ENCODE measurements at places on chromosomes 7 and 10. TPM values are rescaled to one million over a fixed set of nuclear protein-coding genes. Genes with fewer than 3 reads are reported as not detected.

Gene DPP6
- not detected for total RNA-seq

DNA sequence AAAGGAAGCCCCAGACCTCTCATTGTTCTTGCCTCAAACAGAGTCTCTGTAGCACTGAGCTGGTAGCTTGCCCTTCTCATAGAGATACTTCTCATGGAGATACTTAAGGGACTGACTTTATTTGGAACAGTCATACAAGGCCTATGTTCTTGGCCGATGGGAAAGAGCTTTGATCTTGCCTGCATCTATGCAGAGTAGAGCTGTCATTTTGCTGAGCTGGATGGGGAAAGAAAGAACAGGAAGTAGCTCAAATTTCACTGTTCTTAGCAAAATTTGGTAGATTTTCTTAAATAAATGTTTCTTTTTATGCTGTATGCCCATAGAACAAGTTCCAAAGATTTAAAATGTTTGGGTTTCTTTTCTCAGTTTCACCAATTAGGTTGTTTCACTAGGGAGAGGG is 119.3 kb upstream of the SEC61G start:
- peak; percentile 50 for DNase-seq
- no peak overlapping the region for H3K4me3 ChIP-seq
- no peaks in the 10 kb centered on the region for H3K36me3 ChIP-seq
- H3K27me3 ChIP-seq, result no peaks in the 10 kb centered on the region
- H3K4me1 ChIP-seq, result peaks cover 10% of the 10 kb centered on the region

- H3K4me1 ChIP-seq, result no peaks in the 10 kb centered on the region
- H3K27ac ChIP-seq, result no peak overlapping the region
- H3K36me3 ChIP-seq, result no peaks in the 10 kb centered on the region
- H3K4me3 ChIP-seq, result no peak overlapping the region
Observed at GRCh38 chr10:110179220-110179619, 28.2 kb upstream of the MXI1 start.

GRCh38 chr7:91263384-91264045 is 718 bp upstream of the FZD1 start:
- H3K36me3 ChIP-seq, result no peaks in the 10 kb centered on the region
- H3K27ac ChIP-seq, result no peak overlapping the region
- H3K4me3 ChIP-seq, result peak overlapping the region; percentile 79
- H3K27me3 ChIP-seq, result no peaks in the 10 kb centered on the region
